Fibroblast of pulmonary artery (primary cell): ENCODE measurements at places on chromosomes 4 and X.

DNA sequence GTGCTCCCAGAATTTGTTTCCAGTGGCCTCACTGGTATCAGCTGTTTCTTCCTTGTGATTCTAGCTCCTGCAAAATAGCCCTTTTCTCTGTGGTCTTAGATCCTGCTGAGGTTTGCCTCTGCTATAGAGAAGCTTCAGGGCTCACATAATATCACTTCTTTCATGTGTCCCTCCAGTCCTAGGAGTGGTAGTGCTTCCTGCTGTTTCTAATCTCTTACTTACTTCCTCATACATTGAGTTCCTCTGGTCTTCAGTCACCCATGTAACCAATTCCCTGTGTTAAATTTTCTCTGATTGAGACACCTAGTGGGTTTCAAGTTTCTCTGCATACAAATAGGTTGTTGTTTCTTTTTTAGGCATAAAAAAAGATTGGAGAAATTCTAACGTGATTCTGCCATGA lies 1567.9 kb downstream of the ARAP2 start:
- DNase-seq, result peak; percentile 9

DNA sequence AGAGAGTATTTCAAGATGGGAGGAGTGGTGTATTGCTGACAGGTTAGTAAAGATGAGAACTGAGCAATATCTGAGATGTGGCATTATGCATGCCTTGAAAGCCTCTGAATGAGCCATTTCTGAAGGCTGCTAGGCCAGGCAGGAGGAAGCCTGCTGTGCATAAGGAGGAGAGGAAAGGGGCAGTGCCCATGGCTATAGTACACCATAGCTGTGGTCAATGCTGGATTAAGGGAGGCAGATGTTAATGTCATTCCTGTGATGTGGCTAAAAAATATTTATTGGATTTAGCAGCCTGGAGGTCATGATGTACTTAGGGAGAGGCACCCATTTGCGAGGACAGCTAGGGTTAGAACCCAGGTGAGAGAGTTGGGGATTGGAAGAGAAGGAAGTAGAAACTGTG lies 130.0 kb upstream of the LNX1 start:
- no peak for DNase-seq

DNA sequence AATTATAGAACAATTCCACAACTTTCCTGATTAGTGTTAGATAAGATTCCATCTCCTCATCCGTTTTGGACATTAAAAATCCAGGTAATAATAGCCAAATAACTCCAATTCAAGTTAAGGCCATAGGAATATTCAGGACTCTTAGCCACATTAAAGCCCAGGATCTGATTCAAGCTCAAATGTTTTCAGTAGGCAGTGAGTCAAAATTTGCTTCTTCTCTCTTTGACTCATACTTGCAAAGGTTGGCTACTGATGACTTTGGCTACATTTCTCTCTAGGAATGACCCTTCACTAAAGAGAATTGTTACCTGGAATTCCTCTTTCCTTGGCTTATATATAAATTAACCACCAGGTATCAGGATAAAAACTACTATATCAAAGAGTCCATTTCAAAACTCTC lies 354.9 kb upstream of the HS3ST1 start:
- DNase-seq, result no peak

DNA sequence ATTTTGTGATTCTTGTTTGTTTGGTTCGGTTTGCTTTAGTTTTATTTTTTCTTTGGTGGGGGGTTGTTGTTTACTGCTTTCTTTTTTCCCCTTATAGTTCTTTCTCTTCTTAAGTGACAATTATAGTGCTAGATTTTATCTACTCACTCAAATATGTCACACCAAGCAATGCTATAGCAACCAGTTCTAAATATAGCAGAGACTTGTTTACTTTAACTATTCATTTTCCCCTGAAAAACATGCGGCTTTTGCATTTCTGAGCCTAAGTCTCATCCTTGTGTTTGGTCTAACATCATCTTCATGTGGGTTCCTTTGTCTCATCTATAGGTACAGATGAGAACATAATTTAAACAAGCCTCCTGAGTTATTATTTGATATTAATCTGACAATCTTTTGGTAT lies 676.6 kb downstream of the FAT4 start:
- no peak for DNase-seq

DNA sequence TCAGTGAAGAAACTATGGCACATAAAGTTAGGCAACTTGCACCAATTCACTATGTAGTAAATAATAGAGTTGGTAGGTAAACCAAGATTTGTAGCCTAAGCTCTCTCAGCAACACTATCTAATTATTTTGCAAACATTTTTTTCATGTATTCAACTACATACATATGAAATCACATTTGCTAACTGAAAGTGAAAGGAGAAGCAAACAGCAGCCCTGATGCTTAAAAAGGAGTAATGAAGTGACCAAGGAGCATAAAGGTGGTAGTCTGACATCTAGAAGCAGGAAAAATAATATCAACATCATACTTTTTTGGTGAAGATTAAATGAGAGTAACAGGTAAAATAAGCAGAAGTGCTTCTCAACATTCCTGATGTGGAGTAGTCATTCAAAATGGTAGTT lies 603.7 kb downstream of the GRXCR1 start:
- DNase-seq, result peak; percentile 8

- no peak for DNase-seq
These were observed 155.3 kb downstream of the FHIP1A start for GRCh38 chr4:151564321-151564720.

DNA sequence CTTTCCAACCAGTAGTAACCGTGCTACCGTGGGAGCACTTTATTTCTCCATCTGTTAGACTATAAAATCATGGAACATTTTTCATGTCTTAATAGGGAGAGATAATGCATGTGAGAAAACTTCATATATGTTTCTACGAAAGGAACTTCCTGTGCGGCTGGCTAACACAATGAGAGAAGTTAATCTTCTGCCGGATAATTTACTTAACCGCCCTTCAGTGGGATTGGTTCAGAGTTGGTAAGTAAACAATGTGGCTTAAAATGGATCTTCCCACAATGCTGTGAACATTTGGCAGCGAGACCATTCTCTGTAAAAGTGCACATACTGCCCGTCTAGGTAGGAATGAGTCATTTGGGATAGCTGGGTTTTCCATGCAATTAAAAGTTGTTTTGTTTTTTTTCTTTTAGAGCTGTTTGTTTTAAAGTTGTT lies 29.6 kb downstream of the PDK3 start:
- peak; percentile 83 for DNase-seq

- DNase-seq, result peak; percentile 46
These were observed 166.1 kb downstream of the CCSER1 start for GRCh38 chr4:90293320-90293719.

- DNase-seq, result peak; percentile 87
These were observed 12.9 kb downstream of the LETM1 start for GRCh38 chr4:1842993-1843448.

DNA sequence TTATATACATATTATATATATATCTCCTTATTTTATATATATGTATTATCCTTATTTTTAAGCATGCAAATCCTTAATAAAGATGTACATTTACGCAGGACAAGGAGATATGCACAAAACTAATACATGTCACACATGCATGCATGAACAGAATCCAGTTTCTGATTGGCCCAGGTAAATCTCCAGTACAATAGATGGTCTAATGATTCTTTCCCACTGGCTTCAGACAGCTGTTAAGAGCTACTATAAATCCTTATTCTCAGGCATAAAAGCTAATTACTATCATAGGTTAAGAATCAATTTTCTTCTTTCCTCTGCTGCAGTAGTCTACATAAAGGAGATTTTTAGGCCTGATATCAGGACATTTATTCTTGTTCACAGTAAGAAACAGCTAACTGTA lies 689.8 kb downstream of the KCTD8 start:
- no peak for DNase-seq

DNA sequence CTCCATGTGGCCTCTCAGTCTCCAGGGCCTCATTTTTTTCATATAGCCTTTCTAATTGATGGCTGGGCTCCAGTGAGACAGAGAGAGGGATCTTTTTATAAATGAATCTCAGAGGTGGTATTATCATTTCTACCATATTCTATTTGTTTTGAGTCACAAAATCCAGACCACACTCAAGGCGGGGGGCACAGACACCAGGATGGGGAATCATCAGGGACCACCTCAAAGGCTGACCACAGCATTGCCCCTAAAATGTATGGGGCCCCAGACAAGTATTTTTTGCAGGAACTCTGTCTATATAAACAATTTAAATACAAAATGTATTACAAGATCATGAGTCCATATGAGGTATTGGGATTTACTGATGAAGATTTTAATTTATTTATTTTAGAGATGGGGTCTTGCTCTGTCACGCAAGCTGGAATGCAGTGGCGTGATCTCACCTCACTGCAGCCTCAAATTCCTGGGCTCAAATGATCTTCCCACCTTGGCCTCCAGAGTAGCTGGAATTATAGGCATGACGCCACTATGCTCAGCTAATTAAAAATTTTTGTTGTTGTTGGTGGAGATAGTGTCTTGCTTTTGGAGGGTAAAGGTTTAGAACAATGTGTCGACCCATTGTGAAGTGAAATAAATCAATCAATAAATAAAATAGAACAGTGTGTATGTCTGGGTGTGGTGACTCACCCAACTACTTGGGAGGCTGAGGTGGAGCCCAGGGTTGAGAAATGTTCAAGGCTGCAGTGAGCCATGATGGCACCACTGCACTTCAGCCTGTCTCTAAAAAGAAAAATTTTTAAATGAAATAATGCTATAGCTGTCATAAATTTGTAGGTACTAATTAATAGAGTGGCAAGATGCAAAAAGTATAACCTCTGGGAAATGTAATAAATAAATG lies 29.4 kb downstream of the WDR13 start:
- no peak for DNase-seq

- peak; percentile 31 for DNase-seq
These were observed 168.8 kb downstream of the PCDH18 start for GRCh38 chr4:137363496-137363895.

- DNase-seq, result peak; percentile 57
These were observed 24.9 kb downstream of the PCDH7 start for GRCh38 chr4:30744957-30745640.

DNA sequence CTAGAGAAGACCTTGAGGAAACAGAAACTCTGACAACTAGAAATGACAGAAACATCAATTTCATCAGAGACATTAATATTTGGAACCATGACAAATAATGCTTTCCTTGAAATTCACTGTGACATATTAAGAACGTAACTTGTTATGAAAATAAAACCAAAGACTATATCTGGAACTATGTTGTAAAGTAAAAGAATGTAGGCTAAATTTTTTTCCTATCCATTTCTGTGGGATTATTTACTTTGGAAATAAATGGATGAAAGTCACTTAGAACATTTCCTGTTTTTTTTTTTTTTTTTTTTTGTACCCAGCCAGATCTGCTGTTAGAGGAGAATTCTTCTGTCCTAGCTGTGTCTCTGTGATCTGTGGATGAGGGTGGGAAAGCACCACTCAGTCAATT lies 255.9 kb downstream of the SPRY1 start:
- peak; percentile 57 for DNase-seq

GRCh38 chr4:184898793-184899192 lies 73.0 kb upstream of the ACSL1 start:
- DNase-seq, result no peak

DNA sequence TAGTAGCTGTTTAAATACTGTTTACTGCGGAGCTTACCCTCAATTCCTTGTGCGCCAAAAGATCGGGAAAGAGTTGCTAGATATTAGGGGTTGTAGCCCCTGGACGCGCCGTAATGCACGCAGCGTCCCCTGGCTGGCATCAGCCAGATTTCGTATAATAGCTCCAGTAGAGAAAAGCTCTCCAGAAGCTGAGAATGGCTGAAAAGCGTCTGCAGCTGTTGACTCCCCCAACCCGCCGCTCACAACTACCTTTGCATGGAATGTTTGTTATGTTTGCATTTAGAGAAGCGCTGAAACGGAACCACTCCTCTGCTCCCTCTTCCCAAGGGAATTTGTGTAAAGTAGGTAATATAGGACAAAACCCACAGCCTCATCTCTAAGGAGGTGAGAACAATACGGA lies 3.7 kb downstream of the DOCK11 start:
- no peak for DNase-seq

- DNase-seq, result no peak
These were observed 206.0 kb downstream of the KIT start for GRCh38 chr4:54863571-54864255.

DNA sequence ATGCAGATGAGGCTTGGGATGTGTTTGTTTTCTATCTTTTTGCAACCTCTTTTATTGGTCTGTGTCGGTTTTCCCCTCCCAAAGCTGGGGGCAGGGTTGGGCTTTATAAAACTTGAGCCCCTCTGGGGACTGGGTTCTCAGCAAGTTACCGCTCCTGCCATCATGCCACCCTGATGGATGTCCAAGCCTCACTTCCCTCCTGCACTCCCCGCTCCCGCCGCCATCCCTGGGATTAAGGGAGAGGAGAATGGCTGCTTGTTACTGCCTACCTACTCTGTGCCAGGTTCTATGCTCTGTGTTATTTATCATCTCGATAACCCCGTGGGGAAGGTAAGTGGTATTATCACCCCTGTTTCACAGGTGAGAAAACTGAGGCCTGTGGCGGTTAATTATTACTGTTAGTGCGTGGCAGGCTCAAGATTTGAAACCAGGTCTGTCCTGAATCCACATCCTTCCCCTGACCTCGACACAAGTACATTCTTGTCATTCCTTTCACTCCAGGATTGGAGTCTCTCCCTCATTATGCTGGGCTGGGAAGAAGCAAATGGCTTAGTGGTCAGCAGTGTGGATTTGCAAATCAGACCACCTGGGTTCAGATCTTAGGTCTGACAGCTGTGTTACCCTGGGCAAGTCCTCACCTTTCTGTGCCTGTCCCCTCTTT lies 4.5 kb downstream of the UBA1 start:
- peak; percentile 35 for DNase-seq

DNA sequence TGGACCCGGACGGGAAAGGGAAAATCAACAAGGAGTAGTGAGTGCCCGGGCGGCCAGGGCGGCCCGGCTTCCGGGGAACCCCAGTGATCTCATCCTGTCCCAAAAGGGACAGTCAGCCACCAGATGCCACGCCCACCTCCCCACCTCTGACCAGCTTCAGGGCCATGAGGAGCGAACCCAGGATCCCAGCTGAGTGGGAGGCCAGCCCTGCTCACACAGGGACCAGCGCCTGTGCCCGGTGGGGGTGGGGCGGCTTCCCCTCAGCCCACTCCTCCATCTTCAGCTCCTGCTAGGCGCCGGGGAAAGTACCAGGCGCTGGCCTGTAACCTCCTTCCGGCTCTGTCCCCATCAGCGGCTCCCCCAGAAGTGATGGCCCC lies 6.2 kb downstream of the MYL5 start:
- DNase-seq, result no peak

GRCh38 chr4:85788604-85789003 lies 313.7 kb downstream of the ARHGAP24 start:
- no peak for DNase-seq

- DNase-seq, result no peak
These were observed 68.5 kb downstream of the EFNB1 start for GRCh38 chrX:68897118-68897945.
